ENCODE measurements at places on chromosomes 4 and X. TPM values are rescaled to one million over a fixed set of nuclear protein-coding genes. Genes with fewer than 3 reads are reported as not detected.

DNA sequence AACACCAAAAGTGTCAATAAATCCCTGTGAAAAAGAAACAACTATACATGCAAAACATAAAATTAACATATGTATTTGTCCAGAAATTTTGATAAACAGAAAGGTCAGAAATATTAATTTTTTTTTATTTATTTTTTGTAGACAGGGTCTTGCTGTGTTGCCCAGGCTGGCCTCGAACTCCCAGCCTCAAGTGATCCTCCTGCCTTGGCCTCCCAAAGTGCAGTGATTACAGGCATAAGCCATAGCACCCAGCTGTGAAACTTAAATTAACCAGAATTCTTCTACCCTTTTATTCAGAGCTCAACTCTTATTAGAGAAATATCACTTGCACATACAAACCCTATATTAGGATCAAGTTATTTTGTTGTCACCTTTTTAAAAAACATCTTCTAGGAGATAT, 16.2 kb downstream of the ANAPC10 start:
- no peak for DNase-seq

- DNase-seq: no peak
Observed at GRCh38 chr4:35253331-35253730, 991.0 kb downstream of the ARAP2 start.

- DNase-seq: no peak
Observed at GRCh38 chr4:15149234-15149838, 147.1 kb downstream of the CPEB2 start.

DNA sequence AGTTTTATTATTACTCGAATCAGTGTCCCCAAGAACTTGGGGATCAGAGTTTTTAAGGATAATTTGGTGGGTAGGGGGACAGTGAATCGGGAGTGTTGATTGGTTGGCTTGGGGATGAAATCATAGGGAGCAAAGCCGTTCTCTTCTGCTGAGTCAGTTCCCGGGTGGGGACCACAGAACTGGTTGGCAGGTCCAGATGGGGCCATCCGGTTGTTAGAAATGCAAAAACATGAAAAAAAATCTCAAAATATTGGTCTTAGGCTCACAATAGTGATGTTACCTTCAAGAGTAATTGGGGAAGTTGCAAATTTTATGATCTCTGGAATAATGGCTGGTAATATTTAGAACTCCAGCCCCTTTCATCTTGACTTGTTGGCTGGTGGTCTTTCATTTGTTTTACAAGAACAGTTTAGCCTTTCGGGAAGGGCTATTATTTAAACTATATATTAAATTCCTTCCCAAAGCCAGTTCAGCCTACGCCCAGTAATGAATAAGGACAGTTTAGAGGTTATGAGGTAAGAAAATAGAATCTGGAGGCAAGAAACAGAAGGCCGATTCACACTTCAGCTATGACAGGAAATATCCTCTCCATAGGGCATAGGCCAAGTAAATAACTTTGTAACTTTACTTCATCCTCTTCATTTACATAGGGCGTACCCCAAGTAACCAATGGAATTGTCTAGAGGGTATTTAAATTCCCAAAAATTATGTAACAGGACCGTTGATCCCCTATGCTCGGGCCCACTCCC, 164.1 kb upstream of the STS start:
- DNase-seq: no peak

GRCh38 chrX:53263597-53264094, 17.7 kb downstream of the IQSEC2 start:
- DNase-seq: peak; percentile 14

DNA sequence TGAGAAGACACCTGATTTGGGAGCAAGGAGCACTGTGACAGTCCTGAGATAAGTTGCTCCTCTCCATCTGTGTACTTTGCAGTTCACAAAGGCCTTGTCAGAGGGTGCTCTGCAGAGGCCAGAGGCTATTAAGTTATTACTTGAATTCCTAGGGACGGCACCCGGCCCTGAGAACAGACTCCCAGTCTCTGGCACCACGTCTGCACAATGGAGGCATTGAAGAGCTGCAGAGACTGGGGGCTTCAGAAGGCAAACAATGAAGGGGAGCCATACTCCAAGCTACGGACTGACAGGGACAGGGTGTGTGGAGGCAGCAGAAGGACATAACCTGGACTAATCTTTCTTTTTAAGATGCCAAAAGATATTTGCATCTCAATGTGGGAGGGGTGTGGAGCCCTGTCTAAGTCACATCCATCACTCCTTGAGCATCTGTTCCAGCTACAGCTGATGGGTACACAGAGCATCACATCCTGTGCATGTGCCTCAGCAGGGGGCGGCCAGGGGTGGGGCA, 11.5 kb downstream of the RASGEF1B start:
- DNase-seq: no peak

DNA sequence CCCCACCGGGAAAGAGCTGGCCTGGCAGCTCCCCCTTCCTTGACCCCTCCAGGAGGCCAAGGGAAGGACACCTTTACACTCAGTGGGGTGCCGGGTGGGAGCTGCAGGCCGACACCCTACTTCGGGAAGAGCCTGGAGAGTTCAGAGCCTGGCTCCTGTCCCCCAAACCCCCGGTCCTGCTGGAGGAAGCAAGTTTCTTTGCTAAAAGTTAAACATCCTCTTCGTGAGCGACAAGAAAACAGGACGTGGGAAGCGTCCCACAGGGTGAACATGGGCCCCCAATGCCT, 2.4 kb upstream of the FTSJ1 start:
- no peak for DNase-seq

DNA sequence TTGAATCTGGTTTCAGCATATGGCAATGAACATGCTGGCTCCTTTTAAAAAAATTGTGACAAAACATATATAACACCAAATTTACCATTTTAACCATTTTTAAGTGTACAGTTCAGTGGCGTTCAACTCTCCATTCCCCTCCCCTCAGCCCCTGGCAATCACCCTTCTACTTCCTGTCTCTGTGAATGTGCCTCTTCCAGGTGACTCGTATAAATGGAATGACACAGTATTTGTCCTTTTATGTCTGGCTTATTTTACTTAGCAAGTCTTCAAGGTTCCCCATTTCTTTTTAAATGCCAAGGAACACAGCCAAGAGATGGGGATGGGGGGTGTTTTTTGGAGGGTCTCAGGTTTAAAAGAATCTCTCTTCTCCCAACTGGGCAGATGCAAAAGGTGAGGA, 35.4 kb upstream of the BCLAF3 start:
- DNase-seq: no peak

SOX3 gene
- not detected for total RNA-seq

ADGRG2 gene
- not detected for total RNA-seq

RHOXF2 gene
- total RNA-seq: not detected

UXT gene
- total RNA-seq: 115 TPM

P2RY8 gene
- not detected for total RNA-seq

ZCCHC18 gene
- 0.26 TPM for total RNA-seq

VSIG1 gene
- 0.05 TPM for total RNA-seq

PCDH10 gene
- total RNA-seq: 1.2 TPM

C4orf36 gene
- total RNA-seq: 0.21 TPM

Data from myocyte (in vitro differentiated cells).